Activated T-helper 1 cell treated with anti-CD3 and anti-CD28 coated beads, Interleukin-12 subunit alpha, Interleukin-12 subunit beta, Interleukin-2, Interleukin-4 antibody, amounts not matched to agents 30 ng/mL and 10 ng/mL and 1 ng/mL, durations not matched to agents 14 hours and 24 hours and 36 hours (primary cell): ENCODE measurements at places on chromosomes 6 and 20. TPM values are rescaled to one million over a fixed set of nuclear protein-coding genes. Genes with fewer than 3 reads are reported as not detected.

SLC17A3 gene
- total RNA-seq: 0.21 and 0.66 TPM in 2 replicates

ADTRP gene
- 10.6 and 13.4 TPM in 2 replicates for total RNA-seq

MED20 gene
- total RNA-seq: 19.0 and 23.8 TPM in 2 replicates

DEFB121 gene
- total RNA-seq: not detected in 2 replicates

FNDC11 gene
- total RNA-seq: 0.15 and 0.26 TPM in 2 replicates

COX4I2 gene
- total RNA-seq: not detected in 2 replicates

DNA sequence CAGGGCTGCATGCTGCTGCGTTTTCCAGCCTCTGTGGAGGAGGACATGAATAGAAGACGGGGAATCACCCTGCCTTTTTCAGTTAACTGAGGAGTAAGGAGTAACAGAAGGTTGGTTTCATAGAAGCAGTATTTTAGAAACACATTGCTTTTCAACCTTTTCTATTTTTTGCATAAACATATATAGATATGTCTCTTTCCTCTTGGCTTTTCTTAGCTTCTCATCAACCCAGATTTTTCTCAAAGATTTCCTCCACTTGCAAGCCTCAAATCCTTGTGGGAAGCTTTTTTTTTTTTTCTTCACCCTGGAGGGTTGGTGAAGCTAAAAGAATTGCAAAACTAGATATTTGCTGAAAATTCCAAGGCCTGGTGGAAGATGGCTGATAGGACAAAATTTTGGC, 6.0 kb downstream of the SLC24A3 start:
- H3K27ac ChIP-seq: no peak overlapping the region
- H3K4me1 ChIP-seq: no peaks in the 10 kb centered on the region
- H3K36me3 ChIP-seq: no peaks in the 10 kb centered on the region
- H3K27me3 ChIP-seq: peaks cover 25% of the 10 kb centered on the region
- H3K4me3 ChIP-seq: no peak overlapping the region

- peak overlapping the region; percentile 49 for H3K27ac ChIP-seq
- no peak overlapping the region for H3K4me3 ChIP-seq
- DNase-seq: peak; percentile 31
- H3K4me1 ChIP-seq: peaks cover 7% of the 10 kb centered on the region
Observed at GRCh38 chr20:38073307-38074071, 39.9 kb downstream of the RPRD1B start.

- no peak overlapping the region for H3K27ac ChIP-seq
- no peaks in the 10 kb centered on the region for H3K36me3 ChIP-seq
- DNase-seq: no peak
- no peaks in the 10 kb centered on the region for H3K4me1 ChIP-seq
Observed at GRCh38 chr20:6864740-6865139, 97.3 kb downstream of the BMP2 start.

DNA sequence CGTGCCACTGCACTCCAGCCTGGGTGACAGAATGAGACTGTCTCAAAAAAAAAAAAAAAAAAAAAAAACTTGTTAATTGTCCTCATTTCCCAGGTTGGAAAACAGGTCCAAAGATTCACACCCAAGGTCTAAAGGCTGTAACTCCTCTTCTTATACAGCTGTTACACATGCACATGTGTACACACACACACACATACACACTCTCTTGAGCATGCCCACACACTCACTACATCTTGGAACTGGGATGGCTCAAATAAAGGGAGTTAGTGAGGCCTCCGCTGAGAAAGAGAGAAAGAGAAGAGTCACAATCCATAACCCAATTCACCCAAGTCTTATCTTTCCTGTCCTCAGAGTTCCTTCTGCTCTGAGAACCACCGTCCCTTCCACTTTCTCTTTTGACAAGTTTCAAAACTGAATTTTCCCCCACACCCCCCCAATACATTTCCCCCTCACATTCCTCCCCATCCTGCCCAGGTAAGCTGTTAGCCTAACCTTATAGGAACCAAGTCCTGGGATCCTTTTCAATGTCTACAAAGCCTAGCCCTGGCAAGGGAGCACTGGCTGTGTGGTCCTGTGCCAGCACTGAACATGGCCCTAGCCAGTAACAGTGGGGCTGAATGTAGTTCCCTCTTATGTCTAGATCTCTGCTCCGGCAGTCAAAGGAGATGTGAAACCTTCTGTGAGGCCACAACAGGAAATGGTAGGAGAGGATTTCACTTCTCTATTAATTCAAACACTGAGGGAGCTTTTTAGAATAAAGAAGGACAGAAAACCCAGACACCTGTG, 3.2 kb upstream of the HLA-DMB start:
- H3K36me3 ChIP-seq: peaks cover 2% of the 10 kb centered on the region
- peak overlapping the region; percentile 88 for H3K27ac ChIP-seq
- peak; percentile 30 for DNase-seq
- no peaks in the 10 kb centered on the region for H3K27me3 ChIP-seq
- H3K4me1 ChIP-seq: peaks cover 69% of the 10 kb centered on the region
- H3K4me3 ChIP-seq: peak overlapping the region; percentile 78

DNA sequence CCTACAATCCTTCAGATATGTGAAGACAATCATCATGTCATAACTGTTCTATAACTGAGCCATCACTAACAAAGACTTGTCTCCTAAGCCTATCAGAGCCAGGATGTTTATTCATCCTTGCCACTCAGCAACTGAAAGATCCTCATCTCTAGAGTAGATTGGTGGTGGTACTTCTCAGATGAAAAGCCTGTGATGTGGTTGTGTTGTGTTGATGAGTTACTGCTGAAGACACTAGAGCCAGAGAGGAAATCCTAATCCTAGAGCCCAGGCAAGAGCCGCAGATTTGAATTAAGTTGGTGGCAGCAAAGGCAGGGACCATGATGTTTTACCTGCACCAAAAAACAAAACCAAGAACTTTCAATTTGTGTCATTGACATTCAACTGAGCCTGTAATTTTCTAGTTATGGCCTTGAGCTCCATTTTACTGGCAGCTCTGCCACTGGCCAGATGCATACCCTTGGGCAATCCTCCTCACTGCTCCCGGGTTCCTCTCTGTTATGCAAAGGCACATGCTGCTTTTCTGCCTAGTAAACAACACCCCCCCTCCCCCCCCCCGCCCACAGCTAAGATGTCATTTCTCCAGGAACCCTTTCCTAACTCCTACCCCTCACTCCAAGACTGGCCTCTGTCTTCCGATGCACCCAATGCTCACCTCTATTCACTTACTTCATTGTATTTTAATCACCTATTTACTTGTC, 50.2 kb upstream of the REV3L start:
- peak; percentile 25 for DNase-seq
- peaks cover 49% of the 10 kb centered on the region for H3K4me1 ChIP-seq
- no peaks in the 10 kb centered on the region for H3K27me3 ChIP-seq
- peak overlapping the region; percentile 82 for H3K27ac ChIP-seq
- H3K36me3 ChIP-seq: peaks cover 11% of the 10 kb centered on the region
- H3K4me3 ChIP-seq: peak overlapping the region; percentile 21

- H3K27me3 ChIP-seq: peaks cover 4% of the 10 kb centered on the region
- no peak for DNase-seq
- peaks cover 8% of the 10 kb centered on the region for H3K4me1 ChIP-seq
- H3K36me3 ChIP-seq: no peaks in the 10 kb centered on the region
- no peak overlapping the region for H3K4me3 ChIP-seq
Observed at GRCh38 chr6:128494440-128494839, 26.0 kb downstream of the PTPRK start.

DNA sequence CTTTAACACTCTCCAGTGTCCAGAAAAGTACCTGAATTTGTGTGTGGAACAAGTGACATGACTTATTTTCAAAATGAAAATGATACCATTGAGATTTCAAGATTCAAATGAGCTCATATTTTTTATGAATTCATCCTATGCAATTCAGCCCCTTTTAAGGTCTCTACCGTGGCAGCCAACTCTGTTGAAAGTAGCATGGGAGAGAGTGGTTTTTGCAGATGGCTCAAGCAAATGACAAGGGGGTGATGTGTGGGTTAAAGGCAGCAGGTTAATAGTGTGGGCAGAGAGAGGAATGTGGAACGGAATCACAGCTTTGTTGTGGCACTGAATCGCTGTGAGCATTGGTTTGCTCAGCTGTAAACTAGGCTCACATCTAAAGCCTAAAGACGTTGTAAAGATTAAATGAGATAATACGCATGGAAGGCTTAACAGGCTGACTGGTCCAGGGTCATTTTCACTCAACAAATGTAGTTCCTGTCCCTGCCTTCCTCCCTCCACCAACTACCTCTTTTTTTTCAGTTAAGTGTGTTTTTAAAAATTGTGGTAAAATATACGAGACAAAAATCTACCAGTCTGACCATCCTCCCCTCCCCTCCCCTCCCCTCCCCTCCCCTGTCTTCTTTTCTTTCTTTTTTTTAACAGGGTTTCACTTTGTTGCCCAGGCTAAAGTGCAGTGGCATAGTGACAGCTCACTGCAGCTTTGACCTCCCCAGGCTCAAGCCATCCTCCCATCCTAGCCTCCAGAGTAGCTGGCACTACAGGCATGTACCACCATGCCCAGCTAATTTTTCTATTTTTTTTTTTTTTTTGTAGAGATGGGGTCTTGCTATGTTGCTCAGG, 114.7 kb upstream of the ZNF217 start:
- no peaks in the 10 kb centered on the region for H3K36me3 ChIP-seq
- H3K4me1 ChIP-seq: peaks cover 39% of the 10 kb centered on the region
- H3K4me3 ChIP-seq: peak overlapping the region; percentile 61
- no peaks in the 10 kb centered on the region for H3K27me3 ChIP-seq
- H3K27ac ChIP-seq: peak overlapping the region; percentile 98
- peak; percentile 26 for DNase-seq

DNA sequence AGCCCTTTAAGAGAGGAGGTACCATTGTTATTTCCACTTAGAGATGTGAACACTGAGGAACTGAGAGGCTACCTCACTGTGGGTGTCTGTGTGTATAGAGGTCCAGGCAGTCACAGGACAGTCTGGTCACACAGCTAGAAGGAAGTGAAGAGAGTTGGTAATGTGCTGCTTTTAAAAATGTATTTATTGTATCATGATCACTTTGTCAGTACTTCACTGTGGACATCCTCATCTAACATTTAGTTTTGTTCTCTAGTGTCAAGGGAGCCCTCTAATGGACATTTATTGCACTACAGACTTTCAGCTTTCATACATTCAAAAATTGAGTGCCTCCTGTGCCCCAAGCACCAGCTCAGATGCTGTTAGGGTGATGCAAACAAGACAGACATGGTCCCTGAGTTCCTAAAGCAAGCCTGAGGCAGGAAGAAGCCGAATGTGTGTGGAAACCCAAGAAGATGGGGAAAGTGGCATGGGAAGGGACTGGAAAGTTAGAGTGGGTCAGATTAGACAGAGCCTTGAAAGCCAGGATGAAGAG, 123.0 kb downstream of the SLC16A10 start:
- H3K4me1 ChIP-seq: no peaks in the 10 kb centered on the region
- H3K4me3 ChIP-seq: no peak overlapping the region
- no peak for DNase-seq
- no peak overlapping the region for H3K27ac ChIP-seq
- H3K27me3 ChIP-seq: peaks cover 4% of the 10 kb centered on the region
- no peaks in the 10 kb centered on the region for H3K36me3 ChIP-seq

GRCh38 chr6:143680141-143680540, 2.4 kb downstream of the PHACTR2 start:
- no peak overlapping the region for H3K4me3 ChIP-seq
- H3K4me1 ChIP-seq: peaks cover 24% of the 10 kb centered on the region
- H3K27me3 ChIP-seq: peaks cover 14% of the 10 kb centered on the region
- no peak overlapping the region for H3K27ac ChIP-seq

GRCh38 chr20:38021087-38021772, 12.0 kb downstream of the TTI1 start:
- H3K27me3 ChIP-seq: no peaks in the 10 kb centered on the region
- H3K4me3 ChIP-seq: no peak overlapping the region
- no peak for DNase-seq
- H3K27ac ChIP-seq: no peak overlapping the region
- peaks cover 31% of the 10 kb centered on the region for H3K4me1 ChIP-seq
- peaks cover 46% of the 10 kb centered on the region for H3K36me3 ChIP-seq

DNA sequence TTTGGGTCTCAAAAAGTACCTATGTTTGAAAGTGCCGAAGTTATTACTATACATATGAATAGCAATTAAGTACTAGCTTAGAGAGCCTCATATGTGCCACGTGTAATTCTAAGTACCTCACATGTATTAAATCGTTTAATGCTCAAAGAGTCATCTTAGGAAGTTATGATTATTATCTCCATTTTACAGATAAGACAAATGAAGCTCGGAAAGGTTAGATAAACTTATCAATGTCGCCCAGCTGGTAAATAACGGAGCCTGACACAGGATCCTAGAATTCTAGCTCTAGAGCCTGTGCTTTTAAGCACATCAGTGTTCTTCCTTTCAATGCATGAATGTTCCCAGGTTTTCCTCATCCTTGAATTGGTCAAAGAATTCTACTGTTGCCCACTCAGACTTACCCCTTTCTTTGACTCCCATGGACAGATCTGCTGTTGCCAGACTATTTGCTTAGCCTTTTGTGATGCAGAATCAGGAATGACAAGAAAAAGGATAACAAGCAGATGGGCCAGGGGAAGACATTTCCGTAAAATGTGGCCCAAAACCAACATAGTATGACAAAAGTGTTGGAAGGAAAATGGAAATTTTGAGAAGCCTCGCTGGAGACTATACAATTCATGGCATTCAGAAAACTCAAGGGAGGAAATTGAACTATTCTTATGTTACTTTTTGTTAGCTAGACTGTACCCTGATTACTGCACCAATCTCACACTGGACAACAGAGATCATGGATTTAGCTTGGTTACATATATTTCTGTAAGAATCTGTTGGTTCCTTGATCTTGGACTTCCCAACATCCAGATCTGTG, 237.1 kb upstream of the CITED2 start:
- no peaks in the 10 kb centered on the region for H3K4me1 ChIP-seq
- no peaks in the 10 kb centered on the region for H3K36me3 ChIP-seq
- H3K27ac ChIP-seq: no peak overlapping the region
- no peak for DNase-seq

GRCh38 chr20:41268917-41269652, 48.4 kb downstream of the ZHX3 start:
- no peak overlapping the region for H3K27ac ChIP-seq
- H3K4me1 ChIP-seq: no peaks in the 10 kb centered on the region
- no peaks in the 10 kb centered on the region for H3K36me3 ChIP-seq
- H3K4me3 ChIP-seq: no peak overlapping the region

- H3K4me3 ChIP-seq: peak overlapping the region; percentile 73
- no peak for DNase-seq
- peaks cover 44% of the 10 kb centered on the region for H3K36me3 ChIP-seq
- H3K27ac ChIP-seq: peak overlapping the region; percentile 95
- H3K4me1 ChIP-seq: peaks cover 78% of the 10 kb centered on the region
Observed at GRCh38 chr6:16136621-16137450, 8.0 kb downstream of the MYLIP start.

- H3K4me1 ChIP-seq: peaks cover 57% of the 10 kb centered on the region
- peak overlapping the region; percentile 35 for H3K4me3 ChIP-seq
- peaks cover 86% of the 10 kb centered on the region for H3K27me3 ChIP-seq
- H3K36me3 ChIP-seq: peaks cover 6% of the 10 kb centered on the region
- no peak for DNase-seq
Observed at GRCh38 chr20:38725931-38726803, 1.9 kb downstream of the SLC32A1 start.
